ENCODE measurements at places on chromosomes 5 and 9. TPM values are rescaled to one million over a fixed set of nuclear protein-coding genes. Genes with fewer than 3 reads are reported as not detected.

The POLR3G gene
- polyA plus RNA-seq, result 1.9 TPM

The PCDHB9 gene
- polyA plus RNA-seq, result not detected

The TPM2 gene
- polyA plus RNA-seq, result not detected

The IL5 gene
- polyA plus RNA-seq, result not detected

The GRXCR2 gene
- polyA plus RNA-seq, result not detected

The ROR2 gene
- polyA plus RNA-seq, result not detected

The CCL21 gene
- not detected for polyA plus RNA-seq

The SV2C gene
- polyA plus RNA-seq, result not detected

The SPATA31A3 gene
- polyA plus RNA-seq, result not detected

The MARCHF3 gene
- 6.8 TPM for polyA plus RNA-seq

The TEX48 gene
- not detected for polyA plus RNA-seq

The PLPPR1 gene
- not detected for polyA plus RNA-seq

The CATSPER3 gene
- not detected for polyA plus RNA-seq

The SLC46A2 gene
- not detected for polyA plus RNA-seq

The C9orf85 gene
- polyA plus RNA-seq, result 10.4 TPM

The ALDH7A1 gene
- polyA plus RNA-seq, result 6.0 TPM

The FOXD4L3 gene
- polyA plus RNA-seq, result not detected

The UIMC1 gene
- 31.0 TPM for polyA plus RNA-seq

The CER1 gene
- not detected for polyA plus RNA-seq

The CETN3 gene
- polyA plus RNA-seq, result 33.0 TPM

The HACD4 gene
- 7.5 TPM for polyA plus RNA-seq

The PCDHGC3 gene
- not detected for polyA plus RNA-seq

The LRSAM1 gene
- 4.3 TPM for polyA plus RNA-seq

The PTGER4 gene
- polyA plus RNA-seq, result 43.8 TPM

The NUTM2F gene
- polyA plus RNA-seq, result not detected

The GRIN3A gene
- 0.12 TPM for polyA plus RNA-seq

The NKD2 gene
- not detected for polyA plus RNA-seq

The COL5A1 gene
- polyA plus RNA-seq, result not detected

The SLC22A4 gene
- not detected for polyA plus RNA-seq

The SARDH gene
- polyA plus RNA-seq, result 2.7 TPM

The CCL27 gene
- not detected for polyA plus RNA-seq

The OR4F3 gene
- not detected for polyA plus RNA-seq

The RNF44 gene
- polyA plus RNA-seq, result 4.1 TPM

The ARID3C gene
- not detected for polyA plus RNA-seq

The ECSCR gene
- polyA plus RNA-seq, result not detected

Measured in naive thymus-derived CD8-positive, alpha-beta T cell (primary cell).